ENCODE measurements at places on chromosomes 16 and 17.

DNA sequence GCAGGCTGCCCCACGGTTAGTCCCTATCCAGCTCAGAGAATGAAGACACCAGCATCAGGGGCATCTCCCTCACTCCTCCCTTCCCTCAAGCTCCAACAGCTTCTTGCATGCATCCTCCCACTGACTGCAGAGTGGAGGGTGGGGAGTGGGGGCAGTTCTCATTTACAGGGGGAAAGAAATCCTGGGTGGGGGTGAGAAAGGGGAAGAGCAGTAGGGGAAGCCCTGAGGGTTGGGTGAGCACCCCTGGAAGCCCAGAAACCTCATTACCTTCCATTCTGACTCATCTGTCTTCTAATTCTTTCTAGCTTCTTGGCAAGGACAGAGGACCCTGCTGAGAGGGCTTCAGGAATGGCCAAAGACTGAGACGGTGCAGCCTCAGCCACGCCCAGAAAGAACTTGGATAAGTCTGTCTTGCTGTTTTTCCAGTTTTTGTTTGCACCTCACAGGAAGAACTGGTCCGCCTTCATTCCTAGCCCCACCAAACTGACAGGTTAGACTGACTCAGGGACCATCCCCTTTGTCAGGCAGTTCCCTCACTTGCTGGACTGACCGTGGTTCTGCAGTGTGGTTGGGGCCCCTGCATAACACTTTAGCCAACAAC, 52.5 kb upstream of the WSB1 start:
- DNase-seq = peak; percentile 43

DNA sequence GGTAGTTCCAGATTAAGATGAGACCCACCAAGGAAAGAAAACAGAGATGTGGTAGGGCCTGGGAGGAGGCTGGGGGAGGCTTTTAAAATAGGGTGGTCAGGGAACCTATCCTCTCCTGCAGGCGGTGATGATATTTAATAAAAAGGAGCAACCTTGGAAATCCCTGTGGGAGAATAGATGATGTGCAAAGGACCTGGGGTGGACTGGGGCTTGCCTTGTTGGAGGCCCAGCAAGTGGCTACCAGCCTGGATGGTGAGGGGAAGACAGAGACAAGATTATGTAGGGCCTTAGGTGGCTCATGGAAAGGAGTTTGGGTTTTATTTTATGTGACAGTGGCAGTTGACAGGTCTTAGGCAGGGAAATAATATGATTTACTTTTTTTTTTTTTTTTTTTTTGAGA, 1.8 kb downstream of the POLR3E start:
- DNase-seq = no peak

- DNase-seq = no peak
These were observed 2.1 kb upstream of the CD300E start for GRCh38 chr17:74625661-74626060.

- no peak for DNase-seq
These were observed 184.1 kb upstream of the IRX5 start for GRCh38 chr16:54746596-54746995.

DNA sequence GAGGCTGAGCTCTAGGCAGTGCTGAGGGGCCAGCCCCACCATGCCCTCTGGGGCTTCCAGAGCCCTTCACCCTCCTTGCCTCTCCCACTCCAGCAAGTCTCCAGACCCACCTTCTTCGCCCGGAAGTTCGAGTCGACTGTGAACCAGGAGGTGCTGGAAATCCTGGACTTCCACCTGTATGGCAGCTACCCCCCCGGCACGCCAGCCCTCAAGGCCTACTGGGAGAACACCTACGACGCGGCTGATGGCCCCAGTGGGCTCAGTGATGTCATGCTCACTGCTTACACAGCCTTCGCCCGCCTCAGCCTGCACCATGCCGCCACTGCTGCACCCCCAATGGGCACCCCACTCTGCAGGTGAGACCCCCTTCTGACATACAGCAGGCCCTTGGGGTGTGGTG, 10.5 kb downstream of the XYLT2 start:
- DNase-seq = no peak
